ENCODE measurements at places on chromosomes 3 and 15. TPM values are rescaled to one million over a fixed set of nuclear protein-coding genes. Genes with fewer than 3 reads are reported as not detected.

Gene CFAP20DC
- 2.8 TPM for total RNA-seq

Gene PIGX
- 14.9 TPM for total RNA-seq

Gene CAPN3
- total RNA-seq: 0.75 TPM

Gene C3orf18
- 8.2 TPM for total RNA-seq

Gene CCR1
- total RNA-seq: not detected

Gene SI
- not detected for total RNA-seq

Gene IGSF10
- 0.86 TPM for total RNA-seq

Gene GOLGA8S
- 0.11 TPM for total RNA-seq

Gene SNX22
- 5.1 TPM for total RNA-seq

- H3K4me3 ChIP-seq: no peak overlapping the region
- DNase-seq: no peak
- H3K36me3 ChIP-seq: no peaks in the 10 kb centered on the region
- H3K27me3 ChIP-seq: no peaks in the 10 kb centered on the region
- no peaks in the 10 kb centered on the region for H3K4me1 ChIP-seq
Observed at GRCh38 chr15:66798426-66799061, 96.5 kb downstream of the SMAD6 start.

GRCh38 chr3:181609030-181609767 lies 102.5 kb upstream of the SOX2 start:
- DNase-seq: no peak
- H3K27me3 ChIP-seq: no peaks in the 10 kb centered on the region

GRCh38 chr15:40379853-40380252 lies 2.7 kb upstream of the KNSTRN start:
- H3K4me1 ChIP-seq: peaks cover 8% of the 10 kb centered on the region
- no peak overlapping the region for H3K4me3 ChIP-seq
- no peaks in the 10 kb centered on the region for H3K36me3 ChIP-seq
- H3K27ac ChIP-seq: no peak overlapping the region
- no peaks in the 10 kb centered on the region for H3K27me3 ChIP-seq
- DNase-seq: no peak

DNA sequence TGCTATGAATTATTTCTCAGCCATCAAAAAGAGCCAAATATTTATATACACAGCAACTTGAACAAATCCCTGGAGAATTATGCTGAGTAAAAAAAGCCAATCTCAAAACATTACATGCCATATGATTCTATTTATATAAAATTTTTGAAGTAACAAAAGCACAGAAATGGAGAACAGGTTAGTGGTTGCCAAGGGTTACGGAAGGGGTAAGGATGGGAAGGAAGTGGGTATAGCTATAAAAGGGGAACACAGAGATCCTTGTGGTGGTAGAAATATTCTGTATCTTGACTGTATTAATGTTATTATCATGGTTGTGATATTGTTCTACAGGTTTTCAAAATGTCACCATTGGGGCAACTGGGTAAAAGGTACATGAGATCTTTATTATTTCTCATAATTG lies 62.3 kb upstream of the ASB14 start:
- H3K27ac ChIP-seq: no peak overlapping the region
- no peaks in the 10 kb centered on the region for H3K4me1 ChIP-seq
- no peak overlapping the region for H3K4me3 ChIP-seq
- no peak for DNase-seq
- H3K36me3 ChIP-seq: no peaks in the 10 kb centered on the region
- no peaks in the 10 kb centered on the region for H3K27me3 ChIP-seq

GRCh38 chr3:51328206-51328605 lies 56.9 kb upstream of the MANF start:
- no peak overlapping the region for H3K27ac ChIP-seq
- no peaks in the 10 kb centered on the region for H3K27me3 ChIP-seq
- H3K36me3 ChIP-seq: no peaks in the 10 kb centered on the region
- H3K4me1 ChIP-seq: no peaks in the 10 kb centered on the region

DNA sequence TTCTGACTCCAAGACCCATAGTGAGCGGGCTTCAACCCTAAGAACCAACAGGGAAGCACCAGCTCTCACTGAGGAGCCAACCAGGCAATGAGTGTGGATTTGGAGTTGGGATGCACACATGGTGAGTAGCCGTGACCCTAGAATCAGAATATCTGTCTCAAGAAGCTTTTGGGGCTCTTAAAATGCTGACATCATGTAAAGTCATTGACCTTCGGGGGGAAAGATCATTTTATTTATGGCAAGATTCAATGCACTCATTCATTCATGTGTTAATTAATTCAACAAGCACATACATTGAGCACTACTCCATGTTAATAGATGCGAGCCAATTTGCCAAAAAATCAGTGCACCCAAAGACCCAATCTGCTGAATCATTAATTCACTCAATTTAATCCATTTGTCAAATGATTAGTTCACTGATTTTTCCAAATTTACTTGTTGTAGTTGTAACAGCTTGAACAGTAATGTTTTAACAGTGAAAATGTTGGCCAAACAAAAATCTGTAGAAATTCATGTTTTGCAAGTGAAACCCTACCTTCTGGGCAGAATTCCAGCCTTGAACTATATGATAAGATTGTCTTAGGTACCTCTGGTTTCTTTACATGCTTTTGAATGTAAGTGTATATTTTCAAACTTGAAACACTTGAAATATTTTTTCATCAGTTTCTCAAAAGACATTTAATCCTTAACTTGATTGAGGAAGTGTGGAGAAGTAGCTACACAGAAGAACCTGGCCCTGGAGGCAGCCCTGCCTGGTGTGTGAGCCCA lies 29.8 kb upstream of the LACTB start:
- H3K4me3 ChIP-seq: no peak overlapping the region
- H3K36me3 ChIP-seq: no peaks in the 10 kb centered on the region
- H3K27ac ChIP-seq: no peak overlapping the region

- H3K27me3 ChIP-seq: no peaks in the 10 kb centered on the region
- H3K27ac ChIP-seq: no peak overlapping the region
- H3K36me3 ChIP-seq: no peaks in the 10 kb centered on the region
- no peaks in the 10 kb centered on the region for H3K4me1 ChIP-seq
Observed at GRCh38 chr3:20097015-20097414, 56.8 kb downstream of the KAT2B start.

DNA sequence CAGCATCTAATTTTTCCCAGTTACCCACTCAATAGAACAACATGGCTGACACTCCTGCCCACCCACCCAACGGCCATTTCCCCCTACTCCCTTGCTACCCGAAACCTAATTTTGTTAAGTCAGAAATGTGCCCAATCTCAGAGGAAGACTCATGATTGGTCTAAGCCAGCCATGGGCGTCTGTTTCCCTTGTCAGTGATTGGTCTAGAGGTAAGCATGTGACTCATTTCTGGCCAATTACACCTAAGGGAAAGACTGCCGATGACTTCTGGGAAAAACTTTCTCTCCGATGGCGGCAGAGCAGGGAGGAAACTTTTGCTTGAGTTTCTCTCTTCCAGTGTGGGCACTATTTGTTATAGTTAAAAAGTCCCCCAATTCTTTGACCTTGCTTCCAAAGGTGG lies 72.9 kb downstream of the RPLP1 start:
- H3K27ac ChIP-seq: no peak overlapping the region
- no peak overlapping the region for H3K4me3 ChIP-seq
- no peaks in the 10 kb centered on the region for H3K27me3 ChIP-seq
- no peak for DNase-seq
- peaks cover 10% of the 10 kb centered on the region for H3K4me1 ChIP-seq

DNA sequence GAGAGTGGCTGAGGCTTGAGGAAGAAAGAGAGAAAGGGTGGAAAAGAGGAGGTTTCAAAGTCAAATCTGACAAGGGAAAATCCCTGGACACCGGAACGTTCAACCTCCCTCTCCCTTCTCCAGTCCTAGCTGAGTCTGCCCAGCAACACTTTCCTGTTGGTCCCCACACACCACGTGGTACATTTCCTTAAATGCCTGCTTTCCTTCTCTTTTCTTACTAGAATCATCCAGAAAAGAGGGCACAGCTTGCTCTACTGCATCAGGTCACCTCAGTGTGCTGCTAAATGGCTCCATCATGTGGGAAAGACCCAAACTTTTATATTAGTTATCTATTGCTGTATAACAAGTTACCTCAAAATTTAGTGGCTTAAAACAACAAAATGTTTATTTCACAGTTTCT lies 181.2 kb downstream of the NECTIN3 start:
- no peak overlapping the region for H3K4me3 ChIP-seq
- H3K27ac ChIP-seq: no peak overlapping the region
- H3K27me3 ChIP-seq: no peaks in the 10 kb centered on the region
- DNase-seq: no peak
- no peaks in the 10 kb centered on the region for H3K4me1 ChIP-seq

DNA sequence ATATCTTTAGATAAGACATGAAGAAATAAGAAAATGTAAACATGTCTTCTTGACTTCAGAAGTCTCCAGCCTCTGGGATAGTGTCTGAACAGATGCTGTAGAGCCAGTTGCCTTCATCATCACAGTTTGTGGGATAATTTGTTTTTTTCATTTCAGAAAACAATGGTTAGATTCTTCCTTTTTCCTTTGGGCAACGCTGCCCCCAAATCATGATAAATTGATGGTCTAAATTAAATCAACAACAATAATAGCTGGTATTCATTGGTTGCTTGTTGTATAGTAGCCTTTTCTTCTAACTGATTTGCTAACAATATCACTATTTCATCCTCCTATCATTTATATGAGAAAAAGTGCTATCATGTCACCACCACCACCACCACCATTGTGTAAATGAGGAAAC lies 12.6 kb upstream of the SHQ1 start:
- DNase-seq: no peak
- H3K4me3 ChIP-seq: no peak overlapping the region
- H3K27me3 ChIP-seq: no peaks in the 10 kb centered on the region
- H3K4me1 ChIP-seq: no peaks in the 10 kb centered on the region
- no peaks in the 10 kb centered on the region for H3K36me3 ChIP-seq

GRCh38 chr3:197847866-197848401 lies 56.9 kb downstream of the LRCH3 start:
- no peak overlapping the region for H3K4me3 ChIP-seq
- H3K36me3 ChIP-seq: peaks cover 14% of the 10 kb centered on the region

DNA sequence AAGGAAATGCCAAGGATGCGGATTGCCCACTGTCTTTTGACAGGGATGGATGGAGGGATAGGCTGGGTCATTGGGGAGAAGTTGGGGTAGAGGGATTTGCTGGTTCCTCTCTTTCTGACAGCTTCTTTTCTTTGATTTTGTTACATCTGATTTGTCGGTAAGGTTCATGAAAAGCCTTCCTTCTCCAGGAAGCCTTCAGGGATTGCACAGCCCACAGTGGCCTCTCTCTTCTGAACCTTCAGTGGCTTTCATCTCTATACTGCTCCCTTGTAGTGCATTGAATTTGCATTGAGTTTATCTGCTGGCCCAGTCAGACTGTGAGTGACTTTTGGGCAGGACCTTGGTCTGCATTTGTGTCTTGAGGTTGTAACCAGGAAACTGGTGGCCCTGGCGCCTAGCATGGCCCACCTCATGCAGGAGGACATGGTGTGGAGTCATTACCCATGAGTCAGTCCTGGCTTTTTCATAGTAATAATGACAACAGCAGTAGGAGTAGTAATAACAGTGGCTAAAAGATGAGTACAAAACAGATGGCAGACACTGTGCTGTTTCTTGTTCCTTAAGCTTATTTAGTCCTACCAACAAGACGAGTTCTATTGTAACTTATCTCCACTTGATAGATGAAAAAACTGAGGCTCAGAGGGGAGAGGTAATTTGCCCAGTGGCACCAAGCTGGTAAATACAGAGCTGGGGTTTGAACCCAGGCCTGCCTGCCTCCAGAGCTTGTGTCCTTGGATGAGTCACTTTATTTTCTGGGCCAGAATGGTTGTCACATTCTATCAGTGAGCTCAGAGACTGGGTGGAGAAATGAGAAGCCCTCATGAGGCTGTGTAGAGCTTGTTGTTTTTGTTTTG lies 28.4 kb downstream of the SMAD6 start:
- H3K27ac ChIP-seq: no peak overlapping the region
- H3K36me3 ChIP-seq: no peaks in the 10 kb centered on the region

DNA sequence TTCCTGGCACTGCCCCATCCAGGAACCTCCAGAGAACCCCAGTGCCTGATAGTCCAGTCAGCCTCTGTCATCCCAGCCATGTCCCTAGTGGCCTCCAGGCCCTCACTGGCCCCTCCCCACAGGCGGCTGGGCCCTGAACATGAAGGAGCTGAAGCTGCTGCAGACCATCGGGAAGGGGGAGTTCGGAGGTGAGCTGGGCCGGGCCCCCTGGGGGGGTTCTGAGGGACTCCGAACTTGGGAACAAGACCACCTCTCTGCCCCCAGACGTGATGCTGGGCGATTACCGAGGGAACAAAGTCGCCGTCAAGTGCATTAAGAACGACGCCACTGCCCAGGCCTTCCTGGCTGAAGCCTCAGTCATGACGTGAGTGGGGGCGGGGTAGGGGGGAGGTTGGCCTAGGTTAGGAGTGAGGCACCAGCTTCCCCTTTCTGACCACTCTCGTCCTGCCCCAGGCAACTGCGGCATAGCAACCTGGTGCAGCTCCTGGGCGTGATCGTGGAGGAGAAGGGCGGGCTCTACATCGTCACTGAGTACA lies 12.0 kb upstream of the LMAN1L start:
- no peak overlapping the region for H3K4me3 ChIP-seq
- H3K4me1 ChIP-seq: peaks cover 4% of the 10 kb centered on the region
- peaks cover 14% of the 10 kb centered on the region for H3K36me3 ChIP-seq

- no peaks in the 10 kb centered on the region for H3K27me3 ChIP-seq
- DNase-seq: no peak
- no peak overlapping the region for H3K4me3 ChIP-seq
- H3K27ac ChIP-seq: no peak overlapping the region
- no peaks in the 10 kb centered on the region for H3K4me1 ChIP-seq
Observed at GRCh38 chr3:158160958-158161357, 51.1 kb downstream of the RSRC1 start.

- no peaks in the 10 kb centered on the region for H3K27me3 ChIP-seq
- H3K4me3 ChIP-seq: no peak overlapping the region
- no peak overlapping the region for H3K27ac ChIP-seq
Observed at GRCh38 chr15:57911247-57911646, 154.3 kb downstream of the ALDH1A2 start.

- H3K27ac ChIP-seq: no peak overlapping the region
- H3K36me3 ChIP-seq: no peaks in the 10 kb centered on the region
- H3K4me3 ChIP-seq: peak overlapping the region; percentile 76
Observed at GRCh38 chr3:168248383-168249204, 152.9 kb upstream of the GOLIM4 start.

Data from H1 (cell line).